Activated T-helper 1 cell treated with anti-CD3 and anti-CD28 coated beads, Interleukin-2, amount 50 U/mL, for 16 hours (primary cell): ENCODE measurements at places on chromosomes 1 and 21.

DNA sequence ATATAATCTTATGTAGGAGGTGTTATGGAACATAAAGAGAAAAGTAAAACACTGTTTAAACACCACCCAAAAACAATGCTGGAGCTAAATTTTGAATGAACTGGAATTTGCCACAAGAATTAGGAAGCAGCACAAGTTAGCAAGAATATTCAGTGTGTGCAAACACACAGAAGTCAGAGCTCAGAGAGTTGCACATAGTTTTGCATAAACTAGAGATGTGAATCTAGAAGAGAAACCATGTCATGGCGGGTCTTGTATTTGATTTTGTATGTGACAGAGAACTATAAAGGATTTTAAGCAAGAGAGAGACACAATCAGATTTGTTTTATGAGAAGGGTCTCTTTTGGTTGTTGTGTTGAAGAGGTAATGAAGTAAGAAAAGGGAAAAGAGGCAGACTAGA is 38.2 kb downstream of the SELENOF start:
- no peak for DNase-seq

DNA sequence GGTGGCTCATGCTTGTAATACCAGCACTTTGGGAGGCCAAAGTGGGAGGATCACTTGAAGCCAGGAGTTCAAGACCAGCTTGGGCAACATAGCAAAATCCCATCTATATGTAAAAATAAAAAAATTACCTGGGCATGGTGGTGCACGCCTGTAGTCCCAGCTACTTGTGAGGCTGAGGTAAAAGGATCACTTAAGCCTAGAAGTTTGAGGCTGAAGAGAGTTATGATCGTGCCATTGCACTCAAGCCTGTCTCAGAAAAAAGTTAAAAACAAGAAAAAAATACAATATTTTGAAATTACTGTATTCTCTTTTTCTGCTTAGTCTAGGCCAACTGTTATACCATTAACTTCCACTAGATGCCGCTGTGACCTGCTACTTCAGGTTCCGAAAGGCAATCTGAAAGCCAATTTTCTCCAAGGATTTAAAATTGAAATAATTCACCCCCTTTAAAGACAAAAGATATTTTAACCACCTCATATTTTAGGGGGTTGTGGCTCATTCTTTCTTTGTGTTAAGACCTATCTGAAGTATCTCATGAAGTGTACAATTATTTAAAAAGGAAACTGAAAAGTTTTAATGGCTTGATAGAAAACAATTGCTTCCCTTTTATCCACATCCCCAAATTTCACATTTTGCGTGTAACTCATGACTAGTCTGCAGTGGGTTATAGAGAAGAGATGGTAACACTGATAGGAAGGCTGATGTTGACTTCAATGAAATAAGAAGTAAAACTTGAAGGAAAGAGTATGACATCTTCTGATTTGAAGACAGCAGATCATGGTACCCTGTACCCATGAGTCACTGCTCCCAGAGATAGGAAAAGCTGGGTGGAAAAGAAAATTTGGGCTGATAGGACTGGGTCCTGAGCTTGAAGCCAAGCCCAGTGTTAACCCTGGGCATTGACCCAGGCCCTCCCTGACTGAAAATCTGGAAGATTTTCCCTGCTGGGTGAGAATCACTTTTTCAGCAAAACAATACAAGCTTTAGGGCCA is 24.4 kb upstream of the CLDN14 start:
- DNase-seq = no peak

- DNase-seq = no peak
Measured at GRCh38 chr1:92219028-92219427, 1.3 kb downstream of the C1orf146 start.

GRCh38 chr1:10179406-10180091 is 30.8 kb upstream of the KIF1B start:
- no peak for DNase-seq

GRCh38 chr1:71994646-71995045 is 287.7 kb downstream of the NEGR1 start:
- DNase-seq = no peak

DNA sequence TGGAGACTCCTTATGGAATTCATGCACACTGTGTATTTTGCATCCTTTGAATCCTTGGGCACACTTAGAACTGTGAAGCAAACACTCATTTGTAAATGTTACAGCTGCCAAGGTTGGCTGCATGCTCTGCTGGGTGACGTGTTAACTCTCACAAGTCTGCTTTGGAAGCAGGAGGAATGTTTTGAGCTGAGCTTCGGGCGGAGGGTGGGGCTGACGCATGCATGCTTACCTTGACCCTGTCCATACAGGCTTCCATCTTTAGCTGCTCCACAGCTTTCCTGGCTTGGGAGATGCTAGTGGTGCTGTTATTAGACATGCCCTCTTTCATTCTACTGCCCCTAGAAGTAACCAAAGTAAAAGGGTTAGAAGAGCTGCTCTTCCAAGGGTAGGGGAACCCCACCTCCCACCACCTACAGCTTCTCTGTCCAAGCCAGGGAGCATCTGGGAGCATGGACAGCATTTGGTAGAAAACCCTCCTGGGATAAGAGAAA is 66.0 kb downstream of the GNG4 start:
- no peak for DNase-seq

GRCh38 chr1:167499664-167500101 is 18.6 kb downstream of the CD247 start:
- DNase-seq = no peak

DNA sequence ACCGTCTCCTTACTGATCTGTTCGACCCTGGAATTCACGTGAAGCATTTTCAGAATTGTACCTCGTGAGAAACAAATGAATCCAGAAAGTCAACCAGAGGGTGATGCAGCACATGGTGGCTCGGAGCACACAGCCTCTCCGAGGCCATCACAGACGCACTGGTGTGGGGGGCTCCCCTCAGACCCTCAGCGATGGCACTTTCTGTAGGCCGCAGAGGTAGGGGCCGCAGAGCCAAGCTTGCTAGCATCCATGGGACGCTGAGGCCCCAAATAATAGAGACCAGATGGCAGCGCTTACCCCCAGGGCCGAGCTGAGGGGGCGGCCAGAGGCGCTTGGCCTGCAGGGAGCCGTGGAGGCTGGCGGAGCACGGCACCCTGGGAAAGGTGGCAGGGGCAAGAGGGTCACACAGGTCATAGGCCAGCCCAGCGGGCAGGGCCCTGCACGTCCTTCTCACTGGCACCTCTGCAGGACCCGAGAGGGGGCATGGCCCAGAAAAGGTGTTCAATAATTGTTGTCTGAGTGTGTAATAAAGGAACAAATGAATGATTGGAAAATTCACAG is 28.1 kb upstream of the COL6A2 start:
- no peak for DNase-seq

- no peak for DNase-seq
Measured at GRCh38 chr1:15803380-15803779, 4.1 kb downstream of the UQCRHL start.

DNA sequence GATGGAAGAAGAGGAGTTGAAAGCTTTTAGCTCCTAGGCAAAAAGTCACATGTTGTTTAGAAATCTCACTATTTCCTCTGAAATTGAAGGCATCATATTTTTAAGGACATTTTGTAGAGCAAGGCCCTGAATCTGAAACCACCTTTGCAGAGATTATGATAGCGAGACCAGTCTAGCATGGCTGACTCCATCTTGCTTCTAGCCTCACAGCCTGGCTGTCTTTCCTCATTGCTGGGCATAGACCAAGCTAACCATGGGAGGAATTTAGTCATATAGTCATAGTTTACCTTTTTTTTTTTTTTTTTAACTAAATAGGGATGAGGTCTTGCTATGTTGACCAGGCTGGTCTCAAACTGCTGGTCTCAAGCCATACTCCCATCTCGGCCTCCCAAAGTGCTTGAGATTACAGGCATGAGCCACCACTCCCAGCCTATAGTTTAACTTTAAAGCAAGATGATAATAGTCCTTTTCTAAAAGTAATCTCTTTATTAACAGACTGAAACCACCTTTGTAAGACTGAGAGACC is 42.2 kb upstream of the ZNF326 start:
- DNase-seq = no peak

GRCh38 chr1:183023601-183024316 is 539 bp downstream of the LAMC1 start:
- DNase-seq = no peak

DNA sequence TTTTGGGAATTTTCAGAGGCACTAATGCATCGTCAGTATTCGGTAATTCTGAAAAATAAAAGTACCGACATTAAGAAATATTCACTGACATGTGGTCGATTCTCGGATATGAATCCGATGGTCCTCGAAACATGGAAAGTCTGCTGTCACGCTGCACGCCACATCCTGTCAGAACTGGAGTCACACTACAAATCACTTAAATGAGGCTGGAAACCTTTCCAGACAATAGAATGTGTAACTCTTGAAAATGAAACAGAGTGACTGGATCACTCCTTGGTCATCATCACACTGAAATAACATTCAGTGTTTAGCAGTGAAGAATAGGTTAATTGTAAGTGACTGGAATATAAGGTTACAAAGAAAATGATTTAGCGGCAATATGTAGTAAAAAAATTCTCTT is 620.1 kb upstream of the ADAMTS5 start:
- DNase-seq = no peak

- DNase-seq = no peak
Measured at GRCh38 chr1:230899841-230900251, 31.5 kb upstream of the C1orf198 start.

- no peak for DNase-seq
Measured at GRCh38 chr1:213125643-213126042, 74.6 kb downstream of the RPS6KC1 start.

DNA sequence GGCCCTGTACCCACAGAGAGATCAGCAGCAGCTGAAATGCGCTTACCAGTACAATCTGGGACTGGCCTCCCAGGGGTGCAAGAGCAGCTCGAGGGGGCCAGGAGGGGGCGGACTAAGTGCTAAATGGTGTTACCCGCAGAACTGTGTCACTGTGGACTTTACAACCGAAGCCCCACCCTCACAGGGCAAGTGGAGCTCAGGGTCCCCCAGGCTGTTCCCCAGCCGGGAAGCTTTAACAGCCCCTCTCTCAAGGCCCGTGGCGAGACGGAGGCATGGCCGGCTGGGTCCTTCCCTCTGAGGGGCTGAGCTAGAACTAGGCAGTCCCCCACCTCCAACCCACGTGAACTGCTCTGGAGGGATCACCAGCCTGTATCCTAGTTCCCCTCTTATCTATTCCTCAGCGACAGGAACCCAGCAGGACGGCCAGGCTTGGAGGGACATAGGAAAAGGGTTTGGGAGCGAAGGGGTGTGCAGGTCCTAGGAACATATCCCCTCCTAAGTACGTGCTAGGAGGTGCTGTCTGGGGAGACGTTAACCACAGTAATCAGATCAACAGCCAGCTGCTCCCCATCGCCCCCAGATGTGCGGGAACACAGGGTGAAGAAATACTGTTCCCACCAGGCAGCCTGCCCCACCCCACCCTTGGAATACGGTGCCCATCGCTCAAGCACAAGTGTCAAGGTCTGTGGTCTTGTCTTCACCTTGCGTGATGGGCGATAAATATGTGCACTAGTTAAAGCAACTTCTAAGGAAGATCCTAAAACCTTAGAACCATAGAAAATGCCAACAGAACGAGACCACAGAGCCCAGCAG is 24.4 kb downstream of the ZBTB17 start:
- no peak for DNase-seq

DNA sequence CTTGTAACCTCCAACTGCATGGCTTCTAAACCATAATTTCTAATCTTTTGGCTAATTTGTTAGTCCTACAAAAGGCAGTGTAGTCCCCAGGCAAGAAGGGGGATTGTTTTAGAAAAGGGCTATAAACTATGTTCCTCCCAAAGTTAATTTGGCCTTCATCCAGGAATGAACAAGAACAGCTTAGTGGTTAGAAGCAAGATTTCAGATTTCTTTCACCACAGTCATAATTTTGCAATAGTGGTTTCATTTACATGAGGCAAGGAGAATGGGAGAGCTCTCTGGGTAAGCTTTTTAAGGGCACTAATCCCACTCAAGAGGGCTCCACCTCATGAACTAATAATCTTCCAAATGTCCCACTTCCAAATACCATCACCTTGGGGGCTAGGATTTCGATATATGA is 1353.9 kb downstream of the NCAM2 start:
- no peak for DNase-seq

GRCh38 chr1:152182431-152182830 is 23.4 kb upstream of the RPTN start:
- no peak for DNase-seq

DNA sequence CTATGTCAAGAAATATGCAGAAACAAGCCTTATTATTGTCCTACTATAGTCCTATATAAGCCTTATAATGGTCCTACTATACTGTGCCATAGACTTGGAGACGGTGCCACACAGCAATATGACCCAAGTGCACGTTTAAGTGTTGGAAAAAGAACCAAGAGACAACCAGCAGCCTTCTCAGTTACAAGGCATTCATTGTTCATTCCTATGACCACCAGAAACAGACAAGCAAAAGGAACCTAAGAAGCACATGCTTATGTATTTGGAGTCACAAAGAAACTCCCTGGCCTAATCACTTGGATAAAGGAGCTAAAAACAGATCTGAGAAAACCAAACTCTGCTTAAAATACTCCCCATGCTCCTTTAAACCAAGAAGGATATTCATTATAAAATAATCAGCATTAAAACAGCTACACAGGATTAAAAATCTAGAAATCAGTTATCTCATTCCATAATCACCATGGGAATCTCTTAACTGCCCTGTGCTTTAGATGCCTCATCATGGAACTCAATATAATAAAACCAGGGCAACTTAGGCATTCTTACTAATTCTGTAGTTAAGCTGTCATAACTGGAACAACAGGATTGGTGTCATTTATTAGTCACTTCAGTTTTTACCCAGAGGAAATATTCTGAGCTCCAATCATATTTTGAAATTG is 7.0 kb downstream of the COLGALT2 start:
- no peak for DNase-seq

- no peak for DNase-seq
Measured at GRCh38 chr1:156608981-156609380, 7.7 kb upstream of the GPATCH4 start.

- DNase-seq = no peak
Measured at GRCh38 chr1:158025576-158026230, 32.3 kb downstream of the KIRREL1 start.

DNA sequence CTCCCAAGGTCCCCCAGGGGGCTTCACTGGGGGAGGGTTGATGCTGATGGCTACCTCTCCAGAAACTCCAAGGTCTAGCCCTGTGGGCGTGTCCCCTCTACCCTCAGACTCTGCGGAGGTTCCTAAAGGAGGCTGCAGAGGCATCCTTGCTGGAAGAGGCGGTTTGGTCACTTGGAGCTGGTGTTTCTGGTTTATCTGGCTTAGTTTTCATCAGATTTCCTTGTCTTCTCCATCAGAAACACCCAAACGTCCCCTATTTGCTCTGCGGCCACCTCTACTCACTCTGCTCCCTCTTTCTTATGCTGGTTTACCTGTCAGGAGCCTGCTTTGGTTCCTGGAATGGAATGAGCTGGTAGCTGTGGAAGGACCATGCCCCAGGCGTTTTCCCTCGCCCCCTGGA is 2.5 kb downstream of the PKP1 start:
- no peak for DNase-seq

GRCh38 chr1:150505431-150505830 is 2.5 kb upstream of the ECM1 start:
- no peak for DNase-seq

GRCh38 chr1:55262822-55263221 is 47.7 kb upstream of the USP24 start:
- no peak for DNase-seq

GRCh38 chr1:51745304-51745570 is 128.3 kb downstream of the OSBPL9 start:
- DNase-seq = no peak
